CD4-positive, alpha-beta T cell (primary cell): ENCODE measurements at places on chromosomes 1 and 21.

DNA sequence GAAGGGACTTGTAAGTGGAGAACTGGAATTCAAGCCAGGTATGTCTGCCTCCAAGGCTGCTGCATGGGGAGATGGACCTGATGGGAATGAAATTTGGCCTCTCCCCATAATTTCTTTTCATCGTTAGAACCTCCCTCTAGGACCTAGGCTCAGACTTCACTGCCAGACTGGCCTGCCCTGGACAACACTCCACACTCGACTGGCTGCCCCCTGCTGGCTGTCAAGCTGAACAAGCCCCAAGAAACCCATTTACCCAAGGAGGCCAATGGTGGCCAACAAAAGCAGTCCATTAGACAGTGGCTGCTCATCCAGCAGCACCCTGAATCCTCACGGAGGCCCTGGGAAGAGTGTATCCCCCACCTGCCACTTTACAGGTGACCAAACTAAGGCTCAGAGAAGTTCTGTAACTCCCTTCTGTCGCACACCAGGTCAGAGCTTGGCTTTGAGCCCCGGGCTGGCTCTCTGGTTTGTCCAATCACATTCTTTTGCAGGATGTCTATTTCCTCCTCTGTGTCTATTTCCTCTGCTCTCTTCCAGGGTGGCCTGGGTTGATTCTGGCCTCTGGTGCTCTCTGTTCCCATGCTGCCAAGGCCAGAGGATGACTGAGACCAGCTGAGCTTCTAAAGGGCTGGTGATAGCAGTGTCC lies 3.8 kb downstream of the RNF186 start:
- DNase-seq: peak; percentile 22

GRCh38 chr1:153447498-153448170 lies 12.8 kb downstream of the S100A7 start:
- no peak for DNase-seq

- no peak for DNase-seq
Observed at GRCh38 chr1:219900201-219900600, 28.2 kb downstream of the SLC30A10 start.

- no peak for DNase-seq
Observed at GRCh38 chr1:82718719-82719419, 918.1 kb downstream of the ADGRL2 start.

DNA sequence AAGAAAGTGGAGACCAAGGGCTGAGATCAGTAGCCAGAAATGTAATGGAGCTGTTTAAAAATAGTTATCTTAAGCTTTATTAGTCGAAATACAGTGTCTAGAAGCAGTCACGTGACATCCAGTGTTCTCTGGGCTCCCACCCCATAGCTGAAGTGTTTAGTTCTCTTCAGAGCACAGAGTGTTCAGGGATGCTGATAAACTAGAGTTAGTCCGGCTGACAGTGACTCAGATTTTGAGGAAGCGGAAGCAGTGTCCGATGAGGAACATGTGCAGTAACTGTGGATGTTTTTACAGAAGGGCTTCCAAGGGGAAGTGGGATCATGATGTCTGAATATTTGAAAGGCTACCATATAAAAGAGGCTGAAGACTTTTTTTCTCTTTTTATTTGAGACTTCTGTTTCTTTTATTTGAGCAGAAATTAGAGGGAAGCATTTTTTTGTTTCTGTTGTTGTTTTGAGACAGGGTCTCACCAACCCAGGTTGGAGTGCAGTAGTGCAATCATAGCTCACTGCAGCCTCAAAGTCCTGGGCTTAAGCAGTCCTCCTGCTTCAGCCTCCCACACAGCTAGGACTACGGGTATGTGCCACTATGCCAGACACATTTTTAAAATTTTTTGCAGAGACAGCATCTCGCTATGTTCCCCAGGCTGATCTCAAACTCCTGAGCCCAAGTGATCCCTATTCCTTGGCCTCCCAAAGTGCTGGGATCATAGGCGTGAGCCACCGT lies 124.2 kb downstream of the GALNT2 start:
- DNase-seq: no peak

DNA sequence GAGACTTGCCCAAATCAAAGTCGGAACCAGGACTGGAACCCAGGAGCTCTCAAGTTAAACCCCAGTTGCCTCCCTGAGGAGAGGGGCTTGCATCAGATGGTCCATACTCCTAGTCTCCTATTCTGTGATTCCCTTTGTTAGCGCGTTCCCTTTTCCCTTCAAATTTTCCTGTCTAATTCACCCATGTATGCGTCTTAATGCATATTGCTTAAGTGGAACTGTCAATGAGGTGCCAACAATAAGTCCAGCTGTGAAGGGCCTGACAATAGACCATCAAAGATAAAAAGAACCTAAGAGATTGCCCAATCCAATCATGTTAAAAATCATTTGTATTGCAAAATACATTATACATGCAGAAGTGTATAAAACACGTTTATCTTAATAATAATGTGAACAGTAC lies 634 bp upstream of the SPATA6 start:
- no peak for DNase-seq

GRCh38 chr1:39925721-39926342 lies 24.1 kb upstream of the MYCL start:
- DNase-seq: no peak

GRCh38 chr1:66539491-66539890 lies 5.5 kb downstream of the SGIP1 start:
- no peak for DNase-seq
